ENCODE measurements at places on chromosomes 2 and 18.

GRCh38 chr2:158890296-158890905, 78.0 kb upstream of the TANC1 start:
- DNase-seq = no peak

- no peak for DNase-seq
Observed at GRCh38 chr2:39730685-39731302, 48.3 kb downstream of the THUMPD2 start.

DNA sequence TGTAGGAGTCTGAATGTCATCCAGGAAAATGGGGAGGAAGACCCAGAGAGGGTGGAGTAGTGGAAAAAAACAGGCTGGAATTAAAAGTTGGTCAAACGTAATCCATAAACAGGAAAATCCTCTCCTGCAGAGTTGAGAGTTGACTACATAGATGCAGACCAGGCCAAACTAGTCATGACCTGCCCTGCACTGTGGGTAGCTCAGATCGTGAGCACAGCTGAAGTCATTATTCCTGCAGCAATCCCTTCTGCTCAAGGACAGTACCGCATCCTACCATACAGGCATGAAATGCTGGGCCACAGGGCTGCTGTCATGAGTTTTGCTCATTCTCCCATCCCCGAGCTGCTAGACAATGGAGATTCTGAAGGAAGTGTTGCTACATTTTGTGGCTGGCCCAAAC, 352.2 kb downstream of the EN1 start:
- no peak for DNase-seq

- DNase-seq = no peak
Observed at GRCh38 chr2:122194546-122194945, 439.1 kb downstream of the TSN start.

DNA sequence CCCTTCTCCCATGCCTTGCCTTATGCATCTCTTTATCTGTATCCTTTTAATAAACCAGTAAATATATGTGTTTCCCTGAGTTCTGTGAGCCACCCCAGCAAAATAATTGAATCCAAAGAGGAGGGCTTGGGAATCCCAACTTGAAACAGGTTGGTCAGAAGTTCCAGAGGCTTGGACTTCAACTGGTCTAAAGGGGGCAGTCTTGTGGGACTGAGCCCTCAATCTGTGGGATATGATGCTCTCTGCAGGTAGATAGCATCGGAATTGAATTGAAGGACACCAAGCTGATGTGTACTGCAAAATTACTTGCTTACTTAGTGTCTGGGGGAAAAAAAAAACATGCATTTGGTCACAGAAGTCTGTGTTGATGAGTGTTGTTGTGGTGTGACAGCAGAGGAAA, 1033.5 kb upstream of the TMEFF2 start:
- DNase-seq = no peak

- DNase-seq = no peak
Observed at GRCh38 chr2:217048730-217049129, 188.9 kb upstream of the TNP1 start.

DNA sequence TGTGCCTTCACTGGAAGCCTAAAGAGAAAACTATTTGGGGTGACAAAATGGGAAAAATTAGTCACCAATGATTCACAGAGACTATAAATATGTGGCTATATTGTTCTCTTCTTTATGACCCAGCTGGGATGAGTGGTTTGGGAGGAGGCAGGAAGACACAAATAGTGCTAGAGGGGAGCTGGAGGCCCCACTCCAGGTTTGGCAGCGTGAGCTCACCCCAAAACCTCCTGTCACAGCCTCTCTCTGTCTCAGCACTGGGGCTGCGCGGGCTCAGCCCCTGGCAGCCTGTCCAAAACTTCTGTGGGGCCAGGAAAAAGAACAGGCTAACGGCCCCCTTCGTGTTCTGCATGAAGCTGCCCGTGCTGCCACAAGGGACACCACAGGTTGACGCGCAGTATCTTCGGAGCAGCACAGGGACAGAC, 73.2 kb upstream of the LCLAT1 start:
- no peak for DNase-seq

- no peak for DNase-seq
Observed at GRCh38 chr2:28209261-28209691, 183.4 kb upstream of the FOSL2 start.

GRCh38 chr18:12819322-12819721, 64.7 kb downstream of the PTPN2 start:
- DNase-seq = no peak

- no peak for DNase-seq
Observed at GRCh38 chr2:54348646-54349045, 92.6 kb upstream of the TSPYL6 start.

GRCh38 chr2:223053484-223054192, 1.6 kb downstream of the KCNE4 start:
- DNase-seq = no peak

GRCh38 chr2:150274108-150274507, 213.4 kb downstream of the RND3 start:
- no peak for DNase-seq

DNA sequence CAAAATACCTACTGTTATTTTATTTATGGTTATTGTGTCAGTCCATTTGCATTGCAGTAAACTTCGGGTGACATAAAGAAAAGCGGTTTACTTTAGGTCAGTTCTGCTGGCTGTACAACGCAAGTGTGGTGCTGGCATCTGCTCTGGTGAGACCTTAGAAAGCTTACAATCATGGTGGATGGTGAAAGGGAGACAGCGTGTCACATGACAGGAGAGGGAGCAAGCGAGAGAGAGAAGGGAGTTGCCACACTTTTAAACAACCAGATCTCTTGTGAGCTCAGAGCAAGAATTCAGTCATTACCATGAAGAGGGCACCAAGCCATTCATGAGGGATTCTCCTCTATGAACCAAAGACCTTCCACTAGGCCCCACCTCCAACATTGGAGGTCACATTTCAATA, 2.0 kb upstream of the FAM171B start:
- DNase-seq = no peak

DNA sequence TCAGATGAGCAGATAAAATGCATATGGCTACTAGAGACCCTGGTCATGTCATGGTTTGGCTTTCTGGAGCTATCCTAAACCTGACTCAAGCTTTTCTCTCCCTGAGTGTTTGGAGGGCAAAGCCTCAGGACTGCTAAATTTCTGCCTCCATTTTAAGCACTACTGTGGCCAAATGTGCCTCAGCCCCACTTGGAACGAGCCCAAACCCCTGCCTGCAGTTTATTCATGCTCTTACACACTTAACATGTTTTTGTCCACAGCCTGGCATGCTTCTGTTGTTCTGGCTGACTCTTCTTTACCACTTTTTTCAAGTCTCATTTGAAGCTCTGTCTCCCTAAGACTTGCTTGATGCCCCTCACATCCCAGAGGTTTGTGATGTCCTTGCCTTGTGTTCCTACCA, 24.7 kb downstream of the MGAT5 start:
- DNase-seq = no peak

- DNase-seq = no peak
Observed at GRCh38 chr18:27113358-27113757, 71.8 kb downstream of the CHST9 start.

DNA sequence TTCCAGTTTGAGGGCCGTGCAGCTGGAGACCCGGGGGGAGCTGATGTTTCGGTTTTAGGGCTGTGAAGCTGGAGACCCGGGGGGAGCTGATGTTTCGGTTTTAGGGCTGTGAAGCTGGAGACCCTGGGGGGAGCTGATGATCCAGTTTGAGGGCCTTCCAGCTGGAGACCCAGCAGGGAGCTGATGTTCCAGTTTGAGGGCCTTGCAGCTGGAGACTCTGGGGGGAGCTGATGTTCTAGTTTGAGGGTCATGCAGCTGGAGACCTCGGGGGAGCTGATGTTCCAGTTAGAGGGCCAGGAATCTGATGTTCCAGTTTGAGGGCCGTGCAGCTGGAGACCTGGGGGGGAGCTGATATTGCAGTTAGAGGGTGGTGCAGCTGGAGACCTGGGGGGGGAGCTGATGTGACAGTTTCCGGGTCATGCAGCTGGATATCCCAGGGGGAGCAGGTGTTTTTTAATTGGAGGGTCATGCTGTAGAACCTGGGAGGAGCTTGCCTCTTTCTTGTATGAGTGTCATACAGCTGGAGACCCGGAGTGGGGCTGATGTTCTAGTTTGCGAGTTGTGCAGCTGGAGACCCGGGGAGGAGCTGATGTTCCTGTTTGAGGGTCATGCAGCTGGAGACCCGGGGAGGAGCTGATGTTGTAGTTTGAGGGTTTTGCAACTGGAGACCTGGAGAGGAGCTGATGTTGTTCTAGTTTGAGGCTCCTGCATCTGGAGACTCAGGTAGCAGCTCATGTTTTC, 153.2 kb downstream of the RTP5 start:
- no peak for DNase-seq

All from AG04450 (cell line).